ENCODE measurements at places on chromosomes 16 and 17.

DNA sequence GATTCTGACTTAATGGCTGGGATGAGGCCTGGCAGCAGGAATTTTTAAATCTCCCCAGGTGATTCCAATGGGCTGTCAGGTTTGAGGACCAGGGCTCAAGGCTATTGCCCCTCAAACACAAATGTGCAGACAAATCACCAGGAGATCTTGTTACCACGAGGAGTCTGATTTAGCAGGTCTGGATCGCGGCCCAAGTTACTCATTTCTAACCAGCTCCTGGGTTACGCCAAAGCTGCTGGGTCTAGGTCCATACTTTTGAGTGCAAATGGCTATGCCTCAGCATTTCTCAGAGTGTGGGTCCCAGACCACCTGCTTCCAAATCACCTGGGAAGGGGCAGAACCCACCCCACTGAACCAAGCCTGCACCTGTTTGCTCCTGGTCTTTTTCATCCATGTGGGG lies 33.1 kb downstream of the CNGB1 start:
- ATAC-seq: no peak

- no peak for ATAC-seq
Observed at GRCh38 chr16:30867747-30868146, 26.1 kb downstream of the BCL7C start.

- ATAC-seq: no peak
Observed at GRCh38 chr16:63530974-63531373, 1494.7 kb upstream of the CDH8 start.

DNA sequence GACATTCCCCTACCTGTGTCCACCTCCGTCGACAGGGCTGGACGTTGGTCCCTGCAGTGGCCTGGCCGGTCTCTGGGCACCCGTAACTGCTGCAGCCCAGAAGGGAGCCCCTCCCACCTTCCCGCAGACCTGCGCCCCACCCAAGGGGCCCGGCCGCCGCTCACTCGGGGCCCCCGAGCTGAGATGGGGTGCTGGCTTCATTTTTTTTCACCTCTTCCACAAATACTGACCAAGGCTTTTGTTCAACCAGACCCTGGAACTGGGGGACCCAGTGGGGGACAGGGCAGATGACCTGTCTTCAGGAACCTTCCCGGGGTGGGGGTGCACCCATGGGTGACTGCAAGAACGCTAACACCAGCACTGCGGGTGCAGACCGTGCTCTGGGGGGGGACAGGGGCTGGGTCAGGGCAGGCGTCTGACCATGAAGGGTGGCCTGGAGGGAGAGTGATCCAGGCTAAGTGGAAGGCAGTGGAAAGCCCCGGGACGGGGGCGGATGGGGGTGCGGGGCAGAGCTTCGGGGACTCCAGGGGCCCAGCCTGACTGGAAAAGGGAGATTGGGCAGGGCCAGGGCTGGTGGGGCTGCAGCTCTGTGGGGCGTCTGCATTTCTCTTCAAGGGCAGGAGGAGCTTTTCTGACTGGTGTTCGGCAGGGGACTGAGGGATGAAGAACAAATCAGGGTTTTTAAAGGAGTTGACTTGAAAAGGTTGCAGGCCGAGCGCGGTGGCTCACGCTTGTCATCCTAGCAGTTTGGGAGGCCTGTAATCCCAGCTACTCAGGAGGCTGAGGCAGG lies 42.3 kb downstream of the SLC7A5 start:
- peak; percentile 5 for ATAC-seq

DNA sequence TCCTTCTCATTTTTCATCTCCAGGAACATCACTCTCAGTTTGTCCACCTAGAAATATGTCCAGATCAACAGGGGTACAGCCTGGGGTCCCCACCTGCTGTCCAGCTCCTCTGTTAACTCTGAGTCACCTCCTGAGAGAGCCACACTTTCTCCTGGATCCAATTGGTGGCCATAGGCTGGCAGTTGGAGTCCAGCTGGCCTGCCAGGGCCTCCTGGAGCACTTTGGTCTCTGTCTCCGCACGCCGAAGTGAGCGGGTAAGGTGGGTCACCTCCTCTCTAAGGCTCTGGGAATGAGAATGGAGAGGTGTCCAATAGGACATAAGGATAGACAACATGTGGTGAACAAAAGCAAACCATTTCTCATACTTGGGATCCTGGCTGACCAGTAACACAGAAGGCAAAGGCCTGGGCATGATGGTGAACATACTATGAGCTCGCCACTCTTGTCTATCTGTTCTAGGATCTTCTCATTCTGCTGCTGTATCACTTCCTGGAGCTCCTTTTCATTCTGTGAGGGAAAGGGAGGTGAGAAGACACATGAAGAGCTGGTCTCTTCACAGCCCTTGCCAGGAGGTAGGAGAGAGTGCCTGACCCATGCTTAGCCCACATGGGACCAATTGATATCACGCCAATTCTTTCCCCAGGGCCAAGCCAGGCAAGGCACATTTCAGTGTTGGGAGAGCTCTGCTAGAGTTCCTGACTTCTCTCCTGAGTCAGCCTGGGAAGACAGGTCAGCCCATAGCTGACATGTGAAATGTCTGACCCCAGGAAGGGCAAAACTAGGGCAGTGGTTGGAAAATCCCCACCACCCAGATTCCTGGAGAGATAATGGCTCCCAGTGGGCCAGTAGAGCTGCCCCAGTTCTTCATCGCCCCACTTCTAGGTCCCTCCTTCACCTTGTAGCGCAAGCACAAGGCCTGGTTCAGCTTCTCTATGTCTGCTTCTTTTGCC lies 1.8 kb upstream of the ALDOC start:
- no peak for ATAC-seq

DNA sequence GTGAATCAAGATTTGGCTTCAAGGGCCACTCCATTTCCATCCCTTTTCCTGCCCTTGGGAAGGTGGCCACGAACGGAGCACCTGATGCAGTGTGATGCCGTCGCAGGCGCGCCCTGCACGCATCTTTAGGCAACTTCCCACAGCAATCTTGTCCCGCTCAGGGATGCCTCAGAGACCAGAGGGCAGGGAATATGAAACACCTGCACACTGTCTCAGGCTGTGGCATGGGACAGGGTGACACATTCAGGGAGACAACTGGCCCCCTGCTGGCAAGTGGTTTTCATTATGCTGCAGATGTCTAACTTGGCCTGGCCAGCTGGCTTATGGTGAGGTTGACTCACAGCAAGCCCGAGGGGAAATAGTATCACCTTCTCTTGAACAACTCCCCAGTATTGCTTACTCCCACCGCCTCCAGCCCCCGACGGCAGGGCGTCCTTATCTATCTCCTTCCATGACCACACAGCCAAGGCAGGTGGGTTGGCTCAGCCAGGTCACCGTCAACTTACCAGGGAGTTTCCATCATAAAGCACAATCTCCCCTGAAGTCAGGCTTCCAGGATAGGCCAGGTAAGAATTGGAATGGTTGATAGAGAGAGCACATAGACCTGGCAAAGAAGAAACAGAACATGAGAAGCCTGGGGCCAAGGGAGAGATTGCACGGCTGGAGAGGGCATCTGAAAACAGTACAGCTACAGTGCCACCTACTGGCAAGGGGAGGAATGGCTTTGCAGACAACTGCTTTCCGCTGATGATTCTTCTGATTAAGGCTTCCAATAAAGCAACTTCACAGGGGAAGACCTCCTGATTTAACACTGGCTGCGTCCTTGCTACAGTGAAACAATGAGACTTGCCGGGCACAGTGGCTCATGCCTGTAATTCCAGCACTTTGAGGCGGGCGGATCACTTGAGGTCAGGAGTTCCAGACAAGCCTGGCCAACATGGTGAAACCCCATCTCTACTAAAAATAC lies 21.1 kb downstream of the WIPI1 start:
- peak; percentile 80 for ATAC-seq

GRCh38 chr17:64038331-64039105 lies 18.1 kb upstream of the ICAM2 start:
- ATAC-seq: no peak

DNA sequence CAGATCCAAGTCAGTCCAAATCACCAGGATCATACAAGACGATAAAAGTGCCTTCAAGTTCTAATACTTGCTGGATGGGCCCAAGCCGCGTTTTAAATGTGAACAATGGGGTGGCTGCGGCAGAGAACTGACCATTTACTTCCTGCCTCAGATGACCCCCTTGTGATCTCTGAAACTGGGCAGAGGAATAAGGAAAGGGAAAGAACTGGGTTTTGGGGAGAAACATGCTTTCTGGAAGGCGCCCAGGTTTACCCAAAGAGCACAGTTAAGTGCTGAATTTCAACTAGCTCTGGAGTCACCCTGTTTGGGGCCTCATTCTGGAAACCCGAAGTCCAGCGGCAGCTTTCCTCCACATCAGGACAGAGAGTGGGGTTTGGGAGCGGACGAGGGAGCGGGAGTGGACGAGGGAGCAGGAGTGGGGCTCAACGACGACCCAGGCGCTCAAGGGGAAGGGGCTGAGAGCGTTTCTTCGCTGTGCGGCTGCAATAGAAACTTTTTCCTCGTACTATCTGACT lies 1.6 kb downstream of the FAM20A start:
- no peak for ATAC-seq

GRCh38 chr17:57987581-57988300 lies at the start of gene VEZF1:
VEZF1 (minus strand) TSS chr17:57988254; CDS start chr17:57988111, 143 bp downstream.
- ATAC-seq: peak; percentile 77

DNA sequence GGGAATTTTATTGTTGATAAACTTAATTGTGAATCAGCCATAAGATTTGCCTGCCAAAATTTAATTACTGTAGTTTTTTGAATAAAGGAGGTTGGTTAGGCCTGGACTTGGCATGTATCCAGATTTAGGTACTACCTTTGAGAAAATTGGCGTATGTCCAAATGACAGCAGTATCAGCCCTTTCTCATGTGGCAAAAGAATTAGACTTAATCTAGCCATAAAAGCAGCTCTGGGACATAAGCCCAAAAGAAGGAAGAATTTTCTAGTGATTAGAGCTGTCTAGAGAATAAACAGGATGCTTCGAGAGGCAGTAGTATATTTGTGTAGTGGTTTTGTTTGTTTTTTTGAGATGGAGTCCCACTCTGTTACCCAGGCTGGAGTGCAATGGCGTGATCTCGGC lies 27.7 kb downstream of the PPM1E start:
- no peak for ATAC-seq

DNA sequence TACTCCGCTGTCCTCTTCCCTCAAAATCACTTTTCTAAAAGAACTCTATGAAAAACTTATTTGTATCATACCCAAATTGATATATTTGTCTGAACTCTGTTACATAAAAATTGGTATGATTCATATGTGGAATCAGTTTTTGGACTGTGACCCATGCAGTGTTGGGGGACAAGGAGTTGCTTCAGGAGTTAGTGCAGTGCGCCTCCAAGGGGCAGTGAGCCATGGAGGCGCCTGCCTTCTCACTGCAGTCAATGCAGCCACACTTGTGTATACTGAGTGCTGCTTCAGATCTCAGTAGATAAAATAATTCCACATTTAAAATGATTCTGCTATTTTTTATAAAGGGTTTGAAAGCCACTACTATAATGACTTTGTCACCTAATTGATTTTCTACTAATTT lies 32.5 kb downstream of the DGKE start:
- no peak for ATAC-seq

DNA sequence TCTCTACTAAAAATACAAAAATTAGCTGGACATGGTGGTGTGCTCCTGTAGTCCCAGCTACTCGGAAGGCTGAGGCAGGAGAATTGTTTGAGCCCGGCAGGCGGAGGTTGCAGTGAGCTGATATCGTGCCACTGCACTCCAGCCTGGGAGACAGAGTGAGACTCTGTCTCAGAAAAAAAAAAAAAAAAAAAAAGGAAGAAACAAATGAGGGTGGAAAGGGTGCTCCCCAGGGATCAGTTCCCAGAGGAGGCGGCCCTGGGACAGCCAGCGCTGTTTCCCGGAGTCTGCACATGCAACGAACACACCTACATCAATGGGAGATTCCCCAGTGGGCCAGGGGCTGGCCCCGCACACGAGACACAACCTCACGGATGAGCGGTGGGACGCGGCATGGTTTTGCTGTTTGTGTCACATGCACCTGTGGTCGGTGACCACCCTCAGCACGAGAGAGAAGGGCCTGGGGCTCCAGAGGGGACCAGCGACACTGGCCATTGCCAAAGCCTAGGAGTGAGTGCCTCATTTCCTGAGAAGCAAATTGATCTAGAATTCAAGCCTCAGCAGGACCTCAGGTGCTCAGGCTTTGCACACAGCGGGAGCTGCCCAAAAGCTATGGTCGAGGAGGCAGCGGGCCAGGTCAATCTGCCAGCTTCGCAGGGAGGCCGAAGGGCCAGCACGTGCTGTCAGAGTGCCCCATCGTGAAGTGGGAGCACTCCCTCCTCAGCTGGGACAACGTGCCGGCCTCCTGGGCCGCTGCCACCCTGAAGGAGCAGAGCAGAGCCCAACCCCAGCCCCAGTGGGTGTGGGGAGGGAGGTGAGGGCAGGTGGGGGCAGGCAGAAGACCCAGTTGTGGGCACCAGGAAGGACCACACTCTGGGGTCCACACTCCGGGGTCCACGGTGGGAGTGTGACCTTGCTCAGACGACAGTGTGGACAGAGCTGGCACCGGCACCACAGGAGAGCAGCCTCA lies 13.8 kb upstream of the WDR45B start:
- no peak for ATAC-seq

GRCh38 chr16:73323880-73324279 lies 276.0 kb upstream of the ZFHX3 start:
- no peak for ATAC-seq

GRCh38 chr16:59543641-59544040 lies 809.5 kb upstream of the GOT2 start:
- ATAC-seq: no peak

DNA sequence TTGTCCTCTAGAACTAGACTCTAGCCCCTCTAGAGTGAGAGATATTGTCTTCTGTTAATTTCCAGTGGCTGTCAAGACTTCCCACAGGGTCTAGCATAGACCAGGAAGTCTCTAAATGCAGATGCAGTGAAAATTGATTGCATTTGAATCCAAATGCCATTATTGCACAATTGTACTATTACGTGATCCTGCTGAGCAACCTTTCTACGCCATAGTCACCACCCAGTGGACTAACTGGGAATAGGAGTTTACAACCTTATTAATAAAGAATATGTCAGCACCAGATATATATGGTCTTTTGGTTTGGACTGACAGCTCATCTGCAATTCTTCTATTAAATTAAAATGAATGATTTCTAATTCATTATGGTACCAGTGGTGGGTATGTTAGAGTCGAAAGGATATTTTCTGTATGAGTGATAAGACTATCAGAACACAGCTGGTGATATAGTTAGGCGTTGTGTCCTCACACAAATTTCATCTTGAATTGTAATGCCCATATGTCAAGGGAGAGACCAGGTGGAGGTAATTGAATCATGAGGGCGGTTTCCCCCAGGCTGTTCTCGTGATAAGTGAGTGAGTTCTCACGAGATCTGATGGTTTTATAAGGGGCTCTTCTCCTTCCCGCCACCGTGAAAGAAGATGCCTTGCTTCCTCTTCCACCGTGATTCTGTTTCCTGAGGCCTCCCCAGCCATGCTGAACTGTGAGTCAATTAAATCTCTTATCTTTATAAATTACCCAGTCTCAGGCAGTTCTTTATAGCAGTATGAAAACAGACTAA lies 138.9 kb upstream of the CA10 start:
- ATAC-seq: no peak

- ATAC-seq: no peak
Observed at GRCh38 chr16:71929048-71929447, 33.7 kb downstream of the IST1 start.
